Suppressor macrophage treated with lipopolysaccharide for 1 hour (primary cell): ENCODE measurements at places on chromosomes 11 and 22.

- no peak for DNase-seq
These were observed 1112.0 kb upstream of the RAG2 start for GRCh38 chr11:37710031-37710430.

- DNase-seq: no peak
These were observed 118.2 kb upstream of the CRYBB3 start for GRCh38 chr22:25081409-25081824.

DNA sequence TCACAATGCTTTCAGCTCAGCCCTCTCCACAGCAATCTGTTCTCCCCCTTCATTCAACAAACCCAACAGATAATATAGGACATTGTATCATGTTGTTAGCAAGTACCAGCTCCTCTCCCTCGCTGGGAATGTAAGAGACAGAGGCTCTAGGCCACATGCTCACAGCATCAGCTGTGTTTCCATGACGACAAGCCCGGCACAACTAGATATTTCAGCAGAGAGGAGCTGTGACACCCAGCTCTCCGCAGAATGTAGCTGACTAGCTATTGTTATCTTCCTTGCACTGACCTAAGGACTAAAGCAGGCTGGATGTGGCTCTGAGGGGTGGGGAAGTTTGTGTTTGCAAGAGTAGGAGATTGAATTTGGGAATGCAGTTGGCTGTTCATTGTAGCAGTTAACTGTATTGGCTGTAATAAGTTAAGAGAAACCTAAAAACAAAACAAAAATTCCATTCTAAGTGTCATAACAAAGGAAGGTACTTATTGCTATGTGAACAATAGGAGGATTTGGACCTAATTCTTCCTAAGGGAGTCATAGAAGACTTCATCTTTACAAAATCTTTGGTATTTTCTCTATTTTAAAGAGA is 28.0 kb upstream of the RRAS2 start:
- no peak for DNase-seq

GRCh38 chr11:38839071-38839470 is 2241.0 kb upstream of the RAG2 start:
- DNase-seq: no peak

- DNase-seq: no peak
These were observed 398 bp upstream of the FAM89B start for GRCh38 chr11:65571940-65572339.

GRCh38 chr11:65918211-65919140 is at the start of gene C11orf68:
Gene C11orf68 (minus strand): TSS chr11:65919062. CDS start chr11:65919031, 31 bp downstream.
- DNase-seq: no peak

DNA sequence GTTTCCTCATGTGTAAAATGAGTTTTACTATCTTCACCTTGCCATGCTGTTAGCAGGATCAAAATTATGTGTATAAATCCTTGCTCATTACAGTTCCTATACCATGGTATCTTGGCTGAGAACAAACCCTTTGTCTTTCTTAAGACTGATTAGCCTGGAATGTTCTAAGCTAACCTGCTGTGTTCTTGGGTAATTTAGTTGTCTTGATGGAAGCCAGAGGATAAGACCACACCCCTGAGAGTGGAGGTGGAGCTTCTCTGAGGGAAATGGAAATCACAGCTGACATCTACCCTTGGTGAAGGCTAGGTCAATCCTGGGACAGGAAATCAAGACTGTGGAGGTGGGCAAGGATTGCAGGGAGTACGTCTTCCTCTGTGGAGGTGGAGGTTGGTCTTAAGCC is 206.1 kb upstream of the ARHGAP20 start:
- no peak for DNase-seq

GRCh38 chr11:69138265-69138664 is 17.5 kb upstream of the SMIM38 start:
- no peak for DNase-seq

DNA sequence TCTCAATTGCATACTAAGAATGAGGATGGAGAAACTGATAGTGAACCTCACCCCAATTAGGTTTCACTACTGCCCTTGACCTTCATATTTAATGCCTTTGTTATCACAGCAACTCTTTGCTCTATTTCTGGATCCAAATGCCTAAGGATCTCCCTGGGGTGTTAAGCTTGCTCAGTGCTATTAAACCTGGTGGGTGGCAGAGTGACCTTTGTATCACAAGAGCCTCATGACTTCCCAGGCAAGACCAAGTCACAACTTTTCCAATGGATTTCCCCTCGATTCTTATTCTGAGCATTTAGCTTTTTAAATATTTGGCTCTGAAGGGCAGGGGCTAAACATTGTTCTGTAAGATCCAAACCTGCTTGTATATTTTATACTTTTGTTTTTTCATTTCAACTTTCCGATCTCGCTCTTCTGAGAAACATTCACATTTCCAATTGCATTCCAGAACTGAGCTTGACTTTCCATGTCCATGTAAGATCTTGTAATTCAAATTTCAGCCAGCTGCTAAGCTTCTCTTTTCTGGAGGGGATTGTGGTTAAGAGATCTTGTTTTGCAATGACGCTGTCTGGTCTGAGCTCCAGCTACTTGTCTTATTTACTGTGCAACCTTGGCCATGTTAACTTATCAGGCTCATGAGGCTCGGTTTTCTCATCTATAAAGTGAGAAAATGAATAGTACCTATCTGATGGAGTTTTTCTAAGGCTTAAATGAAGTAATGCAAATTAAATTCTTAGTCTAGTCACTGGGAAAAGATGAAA is 6.4 kb upstream of the EHF start:
- DNase-seq: peak; percentile 80

DNA sequence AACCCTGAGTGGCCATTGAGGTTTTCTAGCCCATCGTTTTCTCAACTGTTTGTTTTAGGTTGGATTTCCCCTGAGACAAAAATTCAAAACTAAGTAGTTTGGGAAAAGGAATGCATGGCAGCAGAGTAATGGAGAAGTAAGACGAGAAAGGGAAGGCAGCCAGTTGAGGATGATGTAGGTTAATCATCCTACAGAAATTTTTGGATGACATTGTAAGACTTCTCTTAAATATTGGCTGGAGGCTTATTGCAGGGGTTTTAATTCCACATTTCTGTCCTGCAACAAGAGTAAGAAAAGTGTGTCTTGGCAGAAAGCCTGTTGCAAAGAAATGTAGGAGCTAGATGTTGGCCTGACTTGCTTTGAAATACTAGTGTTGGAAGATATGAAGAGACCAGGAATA is 308.8 kb downstream of the LUZP2 start:
- no peak for DNase-seq

- peak; percentile 25 for DNase-seq
These were observed 5.5 kb downstream of the TMEM218 start for GRCh38 chr11:125105926-125106325.

DNA sequence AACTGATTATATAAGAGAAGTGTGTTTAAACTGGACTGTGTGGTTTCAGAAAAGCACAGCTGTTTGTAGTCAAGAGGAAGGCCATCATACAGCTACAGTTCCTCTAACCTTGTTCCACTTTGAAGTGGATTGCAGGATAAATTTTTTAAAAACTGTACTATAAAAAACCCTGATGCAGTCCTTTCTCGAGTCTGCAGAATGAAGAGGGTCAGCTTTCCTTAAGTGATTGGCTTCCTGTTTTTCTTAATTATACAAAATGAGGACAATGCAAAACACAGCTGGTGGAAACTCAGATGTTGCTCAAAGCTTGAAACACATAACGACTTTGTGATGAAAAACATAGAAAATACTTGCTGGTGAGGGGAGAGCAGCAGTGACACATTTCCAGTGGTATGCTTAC is 1060.5 kb downstream of the DLG2 start:
- no peak for DNase-seq

GRCh38 chr11:95434489-95435057 is 203.6 kb upstream of the SESN3 start:
- DNase-seq: no peak

DNA sequence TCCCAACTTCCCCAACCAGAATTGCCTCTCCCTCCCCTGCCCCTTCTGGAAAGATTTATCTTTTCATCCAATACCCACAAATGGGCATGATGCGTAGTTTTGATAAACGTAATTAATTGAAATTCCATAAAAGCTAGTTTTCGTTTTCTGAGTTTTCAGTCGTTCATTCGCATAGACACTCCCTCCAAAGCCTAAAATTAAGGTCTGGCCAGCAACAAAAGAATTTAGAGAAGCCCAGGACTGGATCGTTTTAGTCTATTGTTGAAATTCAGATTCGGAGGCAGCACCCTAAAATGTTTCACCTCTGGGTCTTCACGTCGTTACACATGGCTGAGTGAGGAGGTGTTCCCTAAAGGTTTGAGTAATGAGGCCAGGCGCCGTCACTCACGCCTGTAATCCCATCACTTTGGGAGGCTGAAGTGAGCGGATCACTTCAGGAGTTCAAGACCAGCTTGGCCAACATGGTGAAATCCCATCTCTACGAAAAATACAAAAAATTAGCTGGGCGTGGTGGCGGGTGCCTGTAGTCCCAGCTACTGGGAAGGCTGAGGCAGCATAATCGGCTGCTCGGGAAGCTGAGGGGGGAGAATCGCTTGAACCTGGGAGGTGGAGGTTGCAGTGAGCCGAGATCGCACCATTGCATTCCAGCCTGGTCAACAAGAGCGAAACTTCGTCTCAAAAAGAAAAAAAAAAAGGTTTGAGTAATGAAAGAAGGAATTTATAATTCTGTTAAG is 589 bp upstream of the NDUFC2 start:
- no peak for DNase-seq

DNA sequence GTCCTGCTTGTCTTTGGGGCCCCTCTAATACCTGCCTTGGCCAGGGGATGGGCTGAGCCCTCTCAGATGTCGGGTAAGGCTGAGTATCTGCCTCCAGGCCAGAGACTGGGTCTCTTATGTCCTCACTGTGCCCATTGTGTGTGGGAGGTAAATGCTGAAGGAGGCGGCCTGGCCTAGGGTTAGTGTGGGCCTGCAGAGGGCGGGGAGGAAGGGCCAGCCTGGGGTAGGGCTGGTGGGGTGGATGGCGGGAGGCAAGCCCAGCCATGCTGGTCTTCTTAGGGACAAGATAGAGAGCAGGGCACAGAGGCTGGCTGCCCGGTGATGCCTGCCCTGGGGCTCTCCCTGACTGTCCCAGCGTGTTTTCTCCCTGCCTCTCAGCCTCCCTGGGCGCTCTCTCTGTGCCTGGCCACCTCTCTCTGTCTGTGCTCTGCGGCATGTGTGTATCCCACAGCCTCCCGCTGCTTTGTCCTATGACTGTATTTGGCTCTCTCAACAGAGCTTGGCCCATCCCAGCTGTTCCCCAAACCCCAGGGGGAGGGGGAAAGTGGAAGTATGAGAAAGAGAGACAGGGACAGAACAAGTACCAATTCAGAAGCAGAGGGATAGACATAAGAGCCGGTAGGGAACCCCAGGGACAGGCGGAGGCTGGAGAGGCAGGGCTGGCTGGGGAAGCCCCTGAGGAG is 57.0 kb downstream of the PDE2A start:
- DNase-seq: no peak

DNA sequence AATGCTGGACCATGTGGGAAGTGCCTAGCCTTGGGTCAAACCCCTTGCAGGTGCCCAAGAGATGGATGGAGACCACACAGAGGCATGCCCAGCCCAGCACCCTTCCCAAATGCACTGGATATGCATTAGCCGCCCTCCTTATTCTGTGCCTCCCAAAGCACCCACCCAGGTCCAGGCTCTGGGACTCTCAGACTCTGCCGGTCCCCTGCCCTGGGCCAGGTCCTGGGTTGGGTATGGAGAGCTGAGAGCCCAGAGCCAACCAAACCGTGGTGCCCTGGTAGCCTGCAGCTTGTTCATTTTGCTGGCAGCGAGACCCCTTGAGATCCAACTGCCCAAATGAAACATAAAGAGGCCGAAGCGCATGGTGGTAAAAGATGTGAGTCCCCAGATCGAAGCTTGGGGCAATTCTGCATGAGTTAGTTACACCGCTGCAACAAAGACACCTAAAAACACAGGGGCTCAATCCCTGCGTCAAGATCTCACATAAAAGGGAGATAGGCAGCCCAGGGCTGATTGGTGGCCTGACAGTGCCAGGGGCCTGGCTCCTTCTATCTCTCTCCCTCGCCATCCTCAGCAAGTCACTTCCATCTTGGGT is 61.5 kb downstream of the MYEOV start:
- DNase-seq: no peak

DNA sequence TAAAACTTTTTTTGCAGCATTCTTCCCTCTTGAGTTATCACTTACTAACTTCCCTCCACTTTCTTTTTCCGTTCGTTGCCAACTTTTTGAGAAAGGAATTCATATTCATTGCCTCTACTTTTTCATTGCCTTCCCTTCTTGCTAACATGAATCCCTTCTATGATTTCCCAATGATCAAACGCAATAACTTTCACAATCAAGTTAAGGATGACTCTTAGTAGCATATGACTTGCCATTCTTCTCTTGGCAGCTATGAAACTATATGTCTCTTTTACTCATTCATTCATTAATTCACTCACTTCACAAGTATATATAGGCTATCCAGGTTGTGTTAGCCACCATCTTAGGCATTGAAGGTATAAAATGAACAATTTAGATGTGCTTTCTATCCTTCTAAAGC is 16.6 kb upstream of the ARHGAP20 start:
- DNase-seq: peak; percentile 18

DNA sequence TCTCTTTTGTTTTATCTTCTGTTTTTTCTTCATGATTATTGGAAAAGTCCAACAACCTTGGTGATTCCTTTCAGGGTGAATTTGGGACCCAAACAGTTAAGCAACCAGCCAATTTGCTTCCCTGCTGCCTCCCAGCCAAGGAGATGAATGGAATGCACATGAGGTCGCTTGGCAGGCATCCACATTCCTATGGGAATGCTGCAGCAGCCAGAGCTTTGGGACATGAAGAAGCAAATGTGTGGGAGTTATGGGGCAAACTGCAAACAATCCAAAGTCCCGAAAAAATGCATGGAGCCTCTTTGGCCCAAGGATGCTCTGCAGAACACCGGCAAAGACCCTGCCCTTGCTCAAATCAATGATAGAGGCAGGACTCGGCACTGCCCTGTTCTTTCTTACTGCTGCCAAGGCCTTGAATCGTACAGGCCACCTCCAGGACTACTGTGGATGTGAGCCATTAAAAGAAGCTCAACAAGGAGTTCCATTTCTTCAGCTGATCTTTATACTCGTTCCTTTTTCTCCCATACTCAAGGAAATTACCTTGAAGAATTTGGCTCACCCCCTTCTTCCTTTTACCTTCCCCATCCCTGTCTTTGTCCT is 117.3 kb upstream of the TEAD1 start:
- DNase-seq: no peak

GRCh38 chr11:35859301-35859700 is 84.6 kb upstream of the LDLRAD3 start:
- DNase-seq: peak; percentile 86

GRCh38 chr11:133386262-133386661 is 146.0 kb downstream of the OPCML start:
- DNase-seq: no peak

GRCh38 chr11:64872790-64873488 is 5.5 kb downstream of the EHD1 start:
- DNase-seq: no peak

- DNase-seq: no peak
These were observed 80.9 kb downstream of the INSC start for GRCh38 chr11:15195454-15196200.
